Body of pancreas (tissue), 4 donors: ENCODE measurements at places on chromosomes 7 and 10. TPM values are rescaled to one million over a fixed set of nuclear protein-coding genes. Genes with fewer than 3 reads are reported as not detected.

DNA sequence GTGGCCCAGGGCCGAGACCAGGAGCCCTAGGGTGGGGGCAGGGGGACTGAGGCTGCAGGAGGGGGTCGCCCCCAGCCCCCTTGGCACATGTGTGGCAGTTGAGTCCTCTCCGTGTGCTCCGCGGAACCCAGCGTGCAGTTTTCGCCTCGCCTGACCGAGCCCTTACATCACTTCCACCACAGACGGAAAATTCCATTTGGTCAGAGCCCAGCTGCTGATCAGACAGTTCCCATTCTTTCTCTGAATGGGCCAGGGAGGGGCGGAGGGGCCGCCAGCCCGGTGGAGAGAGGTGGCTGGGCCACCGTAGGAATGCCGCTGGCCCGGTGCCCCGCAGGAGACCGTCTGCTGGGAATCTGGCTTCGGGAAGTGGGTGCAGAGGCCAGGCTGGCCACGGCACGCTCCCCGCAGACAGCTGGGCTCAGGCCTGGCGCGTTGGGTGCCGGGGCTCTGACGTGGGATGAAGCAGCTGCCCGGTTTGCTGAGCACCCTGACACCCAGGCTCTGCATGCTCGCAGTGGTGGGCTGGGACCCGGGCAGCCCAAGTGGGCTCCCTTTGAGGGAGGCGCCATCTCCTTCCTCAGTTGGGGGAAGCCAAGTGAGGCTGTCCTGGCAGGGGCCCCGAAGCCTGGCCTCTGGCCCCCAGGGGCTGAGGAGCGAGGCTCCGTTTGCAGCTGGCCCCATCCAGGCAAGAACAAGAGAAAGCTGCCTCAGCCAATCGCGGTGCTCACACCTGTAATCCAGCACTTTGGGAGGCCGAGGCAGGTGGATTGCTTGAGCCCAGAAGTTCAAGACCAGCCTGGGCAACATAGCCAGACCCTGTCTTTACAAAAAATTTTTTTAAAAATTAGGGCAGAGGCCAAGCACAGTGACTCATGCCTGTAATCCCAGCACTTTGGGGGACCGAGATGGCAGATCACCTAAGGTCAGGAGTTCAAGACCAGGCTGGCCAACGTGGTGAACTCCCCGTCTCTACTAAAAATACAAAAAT is 9.9 kb downstream of the TTYH3 start:
- no peak overlapping the region for H3K4me3 ChIP-seq
- H3K27ac ChIP-seq, result peak overlapping the region; percentile 88
- peak; percentile 84 for DNase-seq
- H3K36me3 ChIP-seq, result no peaks in the 10 kb centered on the region
- H3K4me1 ChIP-seq, result peaks cover 53% of the 10 kb centered on the region

- DNase-seq, result peak; percentile 71
- H3K36me3 ChIP-seq, result no peaks in the 10 kb centered on the region
- no peaks in the 10 kb centered on the region for H3K4me1 ChIP-seq
- H3K4me3 ChIP-seq, result no peak overlapping the region
- H3K27ac ChIP-seq, result peak overlapping the region; percentile 10
- no peaks in the 10 kb centered on the region for H3K27me3 ChIP-seq
These were observed 159.8 kb downstream of the PIP4K2A start for GRCh38 chr10:22554461-22555182.

DNA sequence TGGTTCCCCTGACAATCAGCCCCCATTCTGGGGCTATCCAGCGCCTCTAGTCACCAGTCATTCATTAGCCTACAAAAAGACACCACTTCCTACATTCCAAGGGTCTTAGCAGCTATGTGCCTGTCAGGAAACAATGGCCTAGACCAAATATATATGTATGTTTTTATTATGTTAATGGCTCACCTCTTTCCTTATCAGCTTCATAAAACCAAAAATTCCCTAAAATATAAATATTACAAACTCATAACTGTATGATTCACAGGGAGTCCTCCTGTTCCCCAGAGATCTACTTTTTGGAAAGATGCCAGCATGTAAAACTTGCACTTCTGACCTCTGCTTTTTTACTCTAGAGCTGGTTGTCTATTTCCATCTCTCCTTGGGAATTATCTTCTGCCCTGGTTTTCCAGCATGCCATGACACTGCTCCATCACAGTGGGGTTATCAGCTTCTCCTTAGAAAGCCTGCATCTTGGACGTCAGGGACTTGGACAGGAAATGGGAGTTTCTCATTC is 79.2 kb downstream of the ABCA13 start:
- no peak overlapping the region for H3K27ac ChIP-seq
- no peaks in the 10 kb centered on the region for H3K4me1 ChIP-seq
- H3K36me3 ChIP-seq, result no peaks in the 10 kb centered on the region
- no peak overlapping the region for H3K4me3 ChIP-seq
- no peaks in the 10 kb centered on the region for H3K27me3 ChIP-seq

GRCh38 chr10:90481326-90481923 is 376.4 kb downstream of the HTR7 start:
- no peaks in the 10 kb centered on the region for H3K4me1 ChIP-seq
- no peaks in the 10 kb centered on the region for H3K36me3 ChIP-seq
- H3K27me3 ChIP-seq, result no peaks in the 10 kb centered on the region
- no peak overlapping the region for H3K27ac ChIP-seq

The NEUROG3 gene
- not detected for total RNA-seq

The GBX1 gene
- total RNA-seq, result not detected
